ENCODE measurements at places on chromosomes 1 and 21. TPM values are rescaled to one million over a fixed set of nuclear protein-coding genes. Genes with fewer than 3 reads are reported as not detected.

The GPR37L1 gene
- total RNA-seq = under 0.01 TPM

The GRIK1 gene
- total RNA-seq = not detected

The LRRC38 gene
- not detected for total RNA-seq

The RIPK4 gene
- total RNA-seq = 9.2 TPM

The DR1 gene
- 20.8 TPM for total RNA-seq

The EFCAB7 gene
- 5.1 TPM for total RNA-seq

Data from placental epithelial cell (primary cell).